ENCODE measurements at places on chromosomes 6 and 20.

GRCh38 chr6:91786474-91787184 is 1199.8 kb upstream of the MAP3K7 start:
- no peak for DNase-seq

GRCh38 chr6:166752097-166752496 is 125.0 kb upstream of the RPS6KA2 start:
- DNase-seq, result no peak

GRCh38 chr20:1383623-1384404 is 9.0 kb downstream of the FKBP1A start:
- no peak for DNase-seq

DNA sequence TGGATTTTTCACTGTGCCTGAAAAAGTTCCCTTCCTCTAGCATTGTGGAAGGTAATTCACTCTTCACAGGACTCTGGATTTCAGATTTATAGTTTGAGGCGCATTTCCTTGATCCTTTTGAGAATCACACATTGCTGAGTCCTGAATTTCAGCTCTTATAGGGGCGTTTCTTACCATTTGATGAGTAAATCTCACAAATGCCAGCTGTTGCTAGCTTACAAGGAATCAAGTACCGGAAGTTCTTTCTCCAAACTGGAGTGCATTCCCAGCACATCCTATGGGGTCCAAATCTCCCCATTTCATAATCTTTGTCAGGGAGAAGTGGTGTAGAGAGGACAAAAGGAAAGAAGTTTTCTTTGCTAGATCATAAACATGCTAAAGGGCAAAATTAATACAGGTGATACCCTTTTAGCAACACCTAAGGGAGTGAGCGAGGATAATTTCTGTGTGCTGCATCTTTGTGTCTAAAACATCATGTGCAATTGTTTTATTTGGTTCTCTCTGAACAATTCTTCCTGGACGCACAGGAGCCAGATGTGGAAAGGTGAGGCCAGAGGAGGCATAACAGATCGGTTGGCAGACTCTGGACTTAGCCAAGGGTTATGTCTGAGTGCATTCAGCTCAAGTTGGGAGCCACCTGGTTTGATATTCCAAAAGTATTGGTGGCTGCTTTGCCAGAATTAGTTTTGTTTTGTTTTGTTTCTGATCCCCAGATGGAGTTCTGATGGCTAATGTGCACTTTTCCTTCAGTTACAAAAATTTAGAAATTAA is 37.4 kb upstream of the EYA2 start:
- DNase-seq, result no peak

GRCh38 chr6:77401231-77401630 is 62.1 kb downstream of the HTR1B start:
- DNase-seq, result no peak

GRCh38 chr6:143135325-143135724 is 74.6 kb downstream of the AIG1 start:
- no peak for DNase-seq

DNA sequence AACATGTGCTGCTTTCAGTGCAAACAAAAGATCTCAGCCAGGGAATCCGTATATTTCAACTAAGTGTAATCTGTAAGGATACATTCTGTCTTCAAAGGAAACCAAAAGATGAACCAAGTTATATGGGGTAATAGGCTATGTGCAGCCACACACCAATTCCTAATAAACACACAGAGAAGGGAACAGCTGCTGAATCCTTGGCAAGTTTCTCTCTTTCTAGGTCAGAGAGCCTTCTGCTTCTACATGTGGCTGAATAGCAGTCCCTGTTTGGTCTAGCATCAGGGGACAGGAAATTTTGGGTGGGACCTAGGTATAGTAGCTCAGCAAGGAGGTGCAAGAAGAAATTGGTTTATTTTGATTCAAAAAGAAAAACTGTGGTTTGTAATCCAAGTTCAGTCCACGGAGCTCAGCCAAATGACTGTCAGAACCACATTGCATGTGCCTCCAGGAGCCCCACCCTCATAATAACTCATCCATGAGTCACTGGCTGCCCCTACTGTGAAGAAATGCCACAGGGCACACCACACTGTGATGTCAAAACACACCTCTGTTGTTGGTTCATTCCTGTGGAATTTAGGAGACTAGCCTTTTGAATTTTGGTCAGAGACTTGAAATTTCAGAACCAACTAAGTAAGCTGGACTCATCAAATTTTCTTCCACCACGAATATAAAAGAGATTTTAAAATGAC is 21.1 kb downstream of the SPTLC3 start:
- DNase-seq, result no peak

- no peak for DNase-seq
Observed at GRCh38 chr20:55934146-55934545, 71.2 kb downstream of the CBLN4 start.

- no peak for DNase-seq
Observed at GRCh38 chr20:48471759-48472408, 355.9 kb downstream of the PREX1 start.

GRCh38 chr6:144776031-144776819 is 491.1 kb downstream of the UTRN start:
- DNase-seq, result no peak

- peak; percentile 23 for DNase-seq
Observed at GRCh38 chr20:20824924-20825584, 112.6 kb upstream of the RALGAPA2 start.

- DNase-seq, result no peak
Observed at GRCh38 chr20:57189713-57190112, 76.7 kb downstream of the BMP7 start.

- no peak for DNase-seq
Observed at GRCh38 chr20:20736303-20736702, 23.9 kb upstream of the RALGAPA2 start.

DNA sequence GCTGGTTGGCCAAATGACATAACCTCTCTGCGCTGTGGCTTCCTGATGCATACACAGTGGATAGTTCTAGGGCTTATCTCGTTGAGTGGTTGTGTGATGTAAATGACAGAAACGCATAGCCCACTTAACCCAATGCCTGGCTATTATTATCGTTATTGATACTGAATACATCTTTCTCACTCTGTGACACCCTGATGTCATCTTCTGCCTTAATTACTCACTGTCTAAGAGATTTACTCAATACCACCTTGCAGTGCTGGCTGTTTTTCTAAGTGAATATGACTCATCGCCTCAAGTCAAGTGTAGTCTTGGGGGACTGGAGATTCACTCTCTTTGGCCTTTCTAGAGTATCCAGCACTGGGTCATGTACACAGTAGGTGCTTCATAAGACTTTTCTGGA is 73.6 kb downstream of the NDUFAF5 start:
- no peak for DNase-seq

GRCh38 chr20:57840504-57841296 is 130.9 kb upstream of the PMEPA1 start:
- no peak for DNase-seq

DNA sequence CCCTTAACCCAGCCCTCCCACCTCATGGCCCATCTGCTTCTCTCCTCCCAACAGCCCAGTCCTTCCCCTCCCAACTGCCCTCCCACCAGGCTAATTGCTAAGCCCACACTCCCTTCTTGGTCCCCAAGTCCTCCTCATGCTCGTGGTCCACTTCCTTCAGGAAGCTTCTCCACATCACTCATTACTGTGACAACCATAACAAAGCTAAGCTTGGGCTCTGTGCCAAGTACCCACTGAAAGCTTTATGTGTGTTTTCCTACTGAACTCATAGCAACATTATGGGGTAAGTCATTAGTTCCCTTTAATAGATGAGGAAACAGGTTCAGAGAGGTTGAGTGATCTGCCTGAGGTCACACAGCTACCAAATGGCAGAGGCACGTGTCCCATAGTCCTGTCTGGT is 16.2 kb downstream of the FRS3 start:
- no peak for DNase-seq

- DNase-seq, result no peak
Observed at GRCh38 chr20:8721098-8721497, 347.8 kb upstream of the PLCB4 start.

GRCh38 chr6:69719602-69720193 is 77.1 kb downstream of the LMBRD1 start:
- DNase-seq, result peak; percentile 9

DNA sequence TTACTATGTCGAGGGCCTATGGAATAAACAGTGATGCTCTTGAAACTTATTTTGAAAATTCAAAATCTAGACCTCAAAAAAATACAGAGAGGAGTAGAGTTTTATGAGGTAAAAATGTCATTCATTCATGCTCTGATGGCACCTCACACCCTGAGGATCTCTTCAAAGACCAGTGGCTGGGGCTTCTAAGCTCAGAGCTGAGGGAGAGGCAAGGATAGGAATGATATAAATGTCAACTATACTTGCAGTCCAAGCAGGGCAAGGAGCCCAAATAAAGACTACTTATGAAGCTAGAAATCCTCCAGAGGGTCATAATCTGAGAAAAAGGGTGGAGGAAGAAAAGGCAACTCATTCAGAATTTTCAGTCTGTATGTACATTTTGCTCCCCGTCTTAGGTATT is 136.7 kb upstream of the CARMIL1 start:
- no peak for DNase-seq

DNA sequence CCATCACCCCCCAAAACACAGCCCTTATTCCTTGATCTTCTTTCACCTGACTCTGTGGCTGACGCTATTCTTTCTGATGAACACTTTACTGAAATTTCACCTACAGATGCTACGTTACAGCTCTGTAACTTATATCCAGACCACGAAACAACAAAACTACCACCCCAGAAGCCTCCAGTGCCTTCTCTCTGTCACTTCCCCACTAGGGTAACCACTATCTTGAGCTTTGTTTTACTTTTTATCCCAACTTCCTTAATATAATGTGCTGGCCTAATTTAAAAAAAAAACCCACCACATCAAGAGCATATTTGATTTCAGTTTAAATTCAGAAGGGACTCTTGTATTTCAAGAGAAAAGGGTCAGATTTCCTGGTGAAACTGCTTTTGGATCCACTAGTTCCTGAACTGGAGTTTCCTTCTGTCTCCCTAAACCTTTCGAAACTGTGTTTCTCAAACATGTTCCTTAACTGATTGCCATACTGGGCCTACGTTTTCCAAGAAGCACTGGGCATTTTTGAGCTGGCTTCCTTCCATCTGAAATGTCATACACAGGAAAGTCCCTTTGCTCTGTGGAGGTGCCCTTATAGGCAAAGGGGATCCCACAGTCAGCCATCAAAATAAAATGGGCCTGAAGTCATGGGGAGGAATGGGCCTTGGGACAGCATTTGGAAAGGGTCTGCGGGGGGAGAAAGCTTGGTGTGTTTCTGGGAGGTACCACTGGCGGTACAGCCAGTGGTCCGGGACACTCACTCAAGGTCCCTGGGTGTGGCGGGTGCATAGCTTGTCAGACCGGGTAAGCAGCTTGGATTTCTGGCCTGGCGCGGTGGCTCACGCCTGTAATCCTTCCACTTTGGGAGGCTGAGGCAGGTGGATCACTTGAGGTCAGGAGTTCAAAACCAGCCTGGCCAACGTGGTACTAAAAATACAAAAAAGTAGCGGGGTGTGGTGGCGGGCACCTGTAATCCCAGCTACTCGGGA is 25.8 kb upstream of the RTF2 start:
- DNase-seq, result no peak

- no peak for DNase-seq
Observed at GRCh38 chr6:162151021-162151665, 576.4 kb downstream of the PRKN start.

- no peak for DNase-seq
Observed at GRCh38 chr6:118567974-118568373, 19.9 kb downstream of the PLN start.

DNA sequence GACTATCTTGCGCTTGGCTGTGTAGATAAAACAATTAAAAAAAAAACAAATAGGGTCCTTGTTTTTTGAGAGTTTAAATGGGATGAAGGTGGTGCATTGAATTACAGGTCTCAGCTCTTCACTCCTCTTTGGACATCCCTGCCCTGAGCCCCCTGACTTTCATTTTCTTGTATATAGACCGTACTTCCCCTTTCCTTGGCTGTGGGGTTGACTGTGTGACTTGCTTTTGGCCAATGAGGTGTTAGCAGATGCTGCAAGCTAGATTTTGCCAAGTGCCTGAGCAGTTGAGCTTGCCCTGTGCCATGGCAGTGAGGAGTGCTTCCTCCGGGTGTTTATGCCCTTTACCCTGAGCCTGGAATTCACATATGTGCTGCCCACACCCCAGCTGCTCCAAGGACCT is 386.1 kb upstream of the ZFP64 start:
- no peak for DNase-seq

DNA sequence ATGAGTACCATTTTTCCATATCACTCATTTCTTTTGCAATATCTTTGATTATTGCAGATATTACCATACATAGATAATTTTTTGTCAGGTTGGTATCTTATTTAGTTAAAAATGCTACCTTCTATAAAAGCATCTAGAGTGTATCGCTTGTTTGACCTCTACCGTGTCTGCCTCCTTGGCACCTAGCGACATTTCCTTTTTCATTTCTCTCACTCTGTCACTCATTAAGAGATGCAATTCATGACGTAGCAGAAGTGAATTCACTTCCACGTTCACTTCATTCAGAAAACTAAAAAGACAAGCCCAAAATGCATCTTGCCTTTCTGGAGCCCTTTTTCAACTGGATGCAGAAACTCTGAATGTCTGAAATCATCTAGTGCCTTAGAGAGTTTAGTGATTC is 172.9 kb downstream of the MMS22L start:
- no peak for DNase-seq

GRCh38 chr20:17725094-17725835 is 25.5 kb downstream of the BANF2 start:
- no peak for DNase-seq

DNA sequence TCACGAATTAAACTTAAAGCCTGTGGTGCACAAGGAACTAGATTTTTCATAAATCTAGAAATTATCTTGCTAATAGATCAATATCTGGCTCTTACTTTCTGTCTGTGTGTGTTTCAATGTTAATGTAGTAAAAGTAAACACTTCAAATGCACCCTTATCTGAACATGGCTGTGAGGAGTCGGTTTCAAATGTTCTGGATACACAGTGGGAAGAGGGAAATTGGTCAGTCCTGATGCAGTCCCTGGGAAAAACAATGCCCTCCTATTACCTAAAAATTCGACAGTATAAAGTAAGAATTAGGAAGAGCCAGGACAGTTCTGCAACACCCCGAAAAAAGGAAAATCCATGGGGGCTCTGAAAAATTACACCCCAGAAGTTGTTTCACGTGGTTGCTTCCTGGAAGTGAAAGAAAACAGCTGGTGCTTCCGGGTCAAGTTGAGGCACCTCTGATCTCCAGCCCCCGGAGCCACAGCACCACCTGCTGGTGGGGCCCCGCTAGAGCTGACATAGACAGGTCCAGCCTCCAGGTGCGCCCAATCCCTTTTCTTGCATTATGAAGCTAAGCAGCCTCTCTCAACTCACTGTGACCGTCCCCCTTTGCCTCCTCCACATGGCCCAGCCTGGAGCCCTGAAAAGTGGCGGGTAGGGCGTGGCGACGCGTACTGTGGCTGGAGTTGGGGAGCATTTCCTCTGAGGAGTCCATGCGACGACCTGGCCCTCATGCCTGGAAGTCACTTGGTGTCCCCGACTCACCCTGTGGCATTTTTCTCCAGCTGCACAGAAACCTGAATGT is 8.3 kb downstream of the SEMG2 start:
- DNase-seq, result no peak

- DNase-seq, result no peak
Observed at GRCh38 chr6:154513601-154514320, 3.3 kb upstream of the CNKSR3 start.

- DNase-seq, result peak; percentile 14
Observed at GRCh38 chr6:38057994-38058393, 238.5 kb downstream of the ZFAND3 start.

GRCh38 chr6:144093658-144094057 is 1.7 kb downstream of the SF3B5 start:
- no peak for DNase-seq

- DNase-seq, result no peak
Observed at GRCh38 chr20:2696646-2697045, 4.1 kb downstream of the EBF4 start.

GRCh38 chr6:169158691-169159090 is 95.0 kb downstream of the THBS2 start:
- no peak for DNase-seq

- no peak for DNase-seq
Observed at GRCh38 chr6:102549221-102549874, 1155.8 kb downstream of the GRIK2 start.

Measured in CD8-positive, alpha-beta T cell (primary cell).